ENCODE measurements at places on chromosomes 1 and 21.

GRCh38 chr1:19737104-19737825 lies 62.5 kb downstream of the TMCO4 start:
- no peak for DNase-seq

- DNase-seq = no peak
Observed at GRCh38 chr1:208318150-208318734, 74.1 kb upstream of the PLXNA2 start.

- DNase-seq = no peak
Observed at GRCh38 chr21:42257091-42257765, 38.3 kb downstream of the ABCG1 start.

- DNase-seq = no peak
Observed at GRCh38 chr1:99992760-99993467, 23.1 kb downstream of the SLC35A3 start.

- DNase-seq = peak; percentile 89
Observed at GRCh38 chr1:206631085-206631509, 4.2 kb upstream of the DYRK3 start.

DNA sequence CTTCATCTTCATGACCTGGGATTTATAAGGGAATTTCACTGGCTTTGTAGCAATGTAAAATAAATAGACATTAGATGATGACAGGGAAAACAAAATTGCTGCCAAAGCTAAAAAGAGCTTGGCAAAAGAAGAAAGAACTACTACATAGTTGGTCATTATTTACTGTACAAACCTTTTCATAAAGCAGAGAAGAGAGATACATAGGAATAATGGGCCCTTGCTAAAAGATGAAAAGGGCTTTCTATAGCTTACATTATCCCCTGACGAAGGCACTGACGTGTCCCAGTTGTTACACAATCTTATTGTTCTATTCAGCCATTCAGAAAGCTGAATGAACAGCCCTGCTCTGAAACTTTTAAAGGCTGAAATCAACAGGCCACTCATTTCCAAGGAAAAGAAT lies 57.1 kb downstream of the ZC3H11B start:
- DNase-seq = no peak

- no peak for DNase-seq
Observed at GRCh38 chr1:16302709-16303627, 49.3 kb downstream of the FBXO42 start.

GRCh38 chr1:41631154-41631553 lies 146.7 kb upstream of the EDN2 start:
- DNase-seq = no peak

DNA sequence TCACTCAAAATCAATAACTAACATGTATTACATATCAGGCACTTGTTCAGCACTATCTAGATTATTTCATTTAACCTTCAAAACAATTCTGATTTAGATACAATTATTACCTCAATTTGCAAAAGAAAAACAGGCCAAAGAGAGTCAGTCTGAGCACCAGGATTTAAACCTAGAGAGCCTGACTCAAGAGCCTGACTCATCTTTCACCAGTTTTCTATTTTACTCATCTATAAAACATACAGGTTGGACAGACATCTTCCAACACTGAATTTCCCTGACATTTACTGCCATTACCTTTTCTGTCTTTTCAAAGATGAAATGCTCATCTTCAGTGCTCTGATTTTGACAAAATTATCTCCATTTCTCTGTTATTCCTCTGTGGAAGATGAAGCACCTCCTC lies 116.5 kb downstream of the MRPL39 start:
- no peak for DNase-seq

DNA sequence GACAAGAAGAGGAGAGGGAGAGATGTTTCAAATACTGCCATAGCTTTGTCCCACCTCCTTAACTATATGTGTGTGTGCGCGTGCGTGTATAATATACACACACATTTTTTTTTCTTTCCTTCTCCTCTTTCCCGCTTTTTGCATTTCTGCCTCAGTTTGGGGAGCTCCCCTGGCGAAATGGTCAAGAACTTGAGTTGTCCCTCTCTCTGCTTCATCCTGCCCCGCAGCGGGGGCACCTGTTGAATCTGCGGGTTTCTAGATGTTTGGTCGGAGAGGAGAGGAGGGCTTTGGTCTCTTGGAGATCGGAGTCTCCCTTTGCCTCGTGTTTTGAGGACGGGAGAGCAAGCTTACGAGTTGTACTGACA lies 504 bp downstream of the SCCPDH start:
- DNase-seq = peak; percentile 40

DNA sequence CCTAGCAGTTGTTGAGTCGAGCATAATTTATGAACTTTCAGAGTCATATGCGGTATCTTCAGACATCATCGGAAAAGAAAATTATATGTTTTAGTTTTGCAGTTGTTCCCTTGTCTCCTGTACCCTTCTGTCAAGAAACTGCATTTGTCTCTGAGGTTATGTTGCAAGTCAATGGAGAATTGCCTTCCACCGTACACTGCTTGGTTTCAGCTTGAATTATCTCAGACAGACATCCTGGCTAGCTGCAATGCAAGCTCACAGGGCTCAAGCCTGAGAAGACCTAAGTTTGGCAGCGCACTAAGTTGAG lies 156.0 kb downstream of the NFIA start:
- DNase-seq = no peak

Data from NCI-H446 (cell line).